ENCODE measurements at places on chromosomes 11 and 22.

GRCh38 chr11:46677991-46678740 is 22.3 kb downstream of the ARHGAP1 start:
- no peak for DNase-seq

GRCh38 chr11:18844753-18845367 is 53.3 kb upstream of the PTPN5 start:
- no peak for DNase-seq

DNA sequence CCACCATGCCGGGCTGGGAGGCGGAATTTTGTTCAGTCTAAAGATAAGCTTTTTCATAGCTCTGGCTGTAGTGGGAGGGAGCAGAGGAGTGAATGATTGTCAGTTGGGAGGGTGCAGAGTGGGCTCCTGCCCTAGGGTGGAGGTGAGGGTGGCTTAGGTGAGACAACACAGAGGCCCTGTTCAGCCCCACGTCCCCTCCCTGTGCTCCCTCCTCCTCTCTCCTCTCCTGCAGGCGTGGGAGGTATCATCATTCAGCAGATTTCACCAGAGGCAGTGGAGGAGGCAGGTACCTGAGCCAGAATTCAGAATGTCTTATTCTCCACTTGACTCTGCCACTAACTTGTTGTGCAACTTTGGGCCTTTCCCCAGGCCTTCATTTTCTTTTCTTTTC is 1.7 kb upstream of the THRSP start:
- DNase-seq, result no peak

GRCh38 chr11:88523386-88524071 is 186.0 kb upstream of the CTSC start:
- no peak for DNase-seq

DNA sequence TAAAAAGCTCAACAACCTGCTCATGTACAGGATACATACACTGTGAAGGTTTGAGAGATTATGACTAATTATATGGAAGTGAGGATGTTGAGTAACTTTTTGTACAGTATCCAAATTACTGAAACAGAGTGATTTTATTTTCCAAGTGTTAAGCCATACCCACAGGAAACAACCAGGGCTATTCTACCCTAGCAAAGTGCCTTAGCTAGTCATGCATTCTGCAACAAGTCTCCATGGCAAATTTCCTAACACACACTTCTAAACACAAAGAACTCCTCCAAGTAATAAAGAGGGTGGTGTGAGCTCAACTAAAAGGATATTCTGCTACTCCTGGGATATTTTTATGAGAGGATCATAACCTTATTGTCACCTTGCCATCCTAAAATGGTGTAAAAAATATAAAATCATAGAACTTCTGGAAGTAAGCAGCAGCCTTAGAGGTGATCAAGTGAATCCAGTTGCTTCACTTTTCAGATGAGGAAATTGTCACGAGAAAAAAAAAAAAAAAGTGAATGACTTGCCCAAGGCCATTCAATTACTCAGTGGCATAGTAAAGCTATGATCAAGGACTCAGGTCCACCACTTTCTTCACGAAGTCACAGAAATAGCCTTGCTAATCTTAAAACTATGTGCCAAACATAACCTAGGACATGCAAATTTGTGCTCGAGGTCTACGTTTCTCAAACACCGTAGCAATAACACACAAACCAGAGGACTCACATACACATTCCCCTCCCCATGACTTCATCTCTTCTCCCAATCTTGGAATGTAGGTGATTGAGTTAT is 4.2 kb downstream of the LGR4 start:
- DNase-seq, result no peak

GRCh38 chr22:37030560-37031281 is 11.2 kb downstream of the MPST start:
- no peak for DNase-seq

GRCh38 chr11:12673601-12673923 is 659 bp upstream of the TEAD1 start:
- DNase-seq, result no peak

DNA sequence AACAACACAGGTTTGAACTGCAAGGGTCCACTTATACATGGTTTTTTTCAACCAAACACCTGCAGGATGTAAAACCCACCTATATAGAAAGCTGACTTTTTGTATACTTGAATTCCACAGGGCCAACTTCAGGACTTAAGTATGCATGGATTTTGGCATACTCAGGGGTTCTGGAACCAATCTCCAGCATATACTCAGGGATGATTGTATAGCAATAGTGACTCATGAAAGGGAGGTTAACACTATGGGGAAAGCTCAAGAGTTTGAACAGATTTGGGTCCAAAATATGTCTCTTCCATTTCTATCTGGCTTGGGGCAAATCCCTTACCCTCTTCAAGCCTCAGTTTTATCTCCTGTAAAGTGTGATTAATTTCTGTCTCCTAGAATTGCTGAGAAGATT is 94.9 kb downstream of the MICAL2 start:
- DNase-seq, result no peak

- no peak for DNase-seq
Observed at GRCh38 chr11:41836431-41836830, 377.0 kb upstream of the LRRC4C start.

GRCh38 chr11:19698493-19699292 is 13.9 kb upstream of the NAV2 start:
- no peak for DNase-seq

- DNase-seq, result no peak
Observed at GRCh38 chr11:120112174-120112796, 25.6 kb downstream of the TRIM29 start.

- no peak for DNase-seq
Observed at GRCh38 chr11:88950975-88951374, 114.8 kb downstream of the GRM5 start.

DNA sequence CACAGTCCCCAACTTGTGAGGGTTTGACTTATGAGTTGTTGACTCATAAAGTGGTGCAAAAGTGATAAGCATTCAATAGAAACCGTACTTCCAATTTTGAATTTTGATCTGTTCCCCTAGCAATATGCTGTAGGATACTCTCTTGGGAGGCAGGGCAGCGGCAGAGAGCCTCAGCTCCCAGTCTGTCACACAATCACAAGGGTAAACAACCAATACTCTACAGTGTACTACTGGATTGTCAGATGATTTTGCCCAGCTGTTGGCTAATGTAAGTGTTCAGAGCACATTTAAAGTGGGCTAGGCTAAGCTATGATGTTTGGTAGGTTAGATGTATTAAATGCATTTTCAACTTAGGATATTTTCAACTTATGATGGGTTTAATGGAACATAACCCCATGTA is 13.7 kb upstream of the NXPE2 start:
- no peak for DNase-seq

DNA sequence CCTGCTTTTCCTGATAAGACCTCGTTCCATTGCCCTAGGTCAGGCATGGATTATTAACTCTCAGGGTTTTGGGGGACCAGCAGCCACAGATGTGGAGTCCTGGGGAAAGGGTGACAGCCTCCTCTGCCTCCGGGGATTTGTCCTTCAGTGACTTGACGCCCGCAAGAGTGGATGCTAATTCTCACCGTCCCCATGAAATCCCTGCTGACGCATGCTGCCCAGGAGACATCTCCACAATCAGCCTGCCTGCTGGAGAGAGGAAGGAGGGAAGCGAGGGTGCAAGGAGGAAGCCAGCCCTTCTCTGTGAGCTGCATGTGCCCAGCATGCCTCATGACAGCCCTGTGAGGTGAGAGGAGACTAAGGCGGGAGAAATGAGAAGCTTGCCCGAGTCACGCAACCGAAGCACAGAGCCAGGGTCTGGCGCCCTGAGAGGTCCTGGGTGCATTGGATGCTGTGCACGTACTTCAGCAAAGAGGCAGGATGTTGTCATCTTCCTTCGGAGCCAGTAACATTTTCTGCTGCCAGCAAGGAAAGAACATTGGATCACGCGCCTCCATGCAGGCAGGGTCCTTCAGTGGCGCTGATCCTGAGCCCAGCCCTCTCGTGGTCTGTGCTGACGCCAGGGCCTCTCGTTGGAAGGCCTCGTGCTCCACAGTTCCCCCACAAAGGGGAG is 27.3 kb upstream of the KRTAP5-6 start:
- DNase-seq, result no peak

DNA sequence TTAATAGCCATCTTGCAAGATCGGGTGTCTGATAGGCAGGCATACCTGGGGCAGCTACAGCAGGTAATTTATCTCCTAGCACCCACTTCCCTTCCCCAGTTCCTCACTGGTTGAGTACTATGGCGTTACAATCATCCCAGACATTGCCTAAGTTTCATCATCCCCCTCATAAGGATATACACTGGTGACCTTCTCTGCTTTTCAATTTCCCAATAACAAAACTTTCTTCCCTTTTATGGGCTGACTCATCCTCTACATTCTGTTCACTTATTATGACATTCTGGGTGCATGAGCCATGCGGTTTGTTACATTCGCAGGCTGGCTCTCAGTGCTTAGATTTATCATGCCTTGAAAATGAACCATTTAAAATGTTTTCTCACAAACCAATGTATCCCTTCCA is 5.0 kb upstream of the MRPL11 start:
- no peak for DNase-seq

DNA sequence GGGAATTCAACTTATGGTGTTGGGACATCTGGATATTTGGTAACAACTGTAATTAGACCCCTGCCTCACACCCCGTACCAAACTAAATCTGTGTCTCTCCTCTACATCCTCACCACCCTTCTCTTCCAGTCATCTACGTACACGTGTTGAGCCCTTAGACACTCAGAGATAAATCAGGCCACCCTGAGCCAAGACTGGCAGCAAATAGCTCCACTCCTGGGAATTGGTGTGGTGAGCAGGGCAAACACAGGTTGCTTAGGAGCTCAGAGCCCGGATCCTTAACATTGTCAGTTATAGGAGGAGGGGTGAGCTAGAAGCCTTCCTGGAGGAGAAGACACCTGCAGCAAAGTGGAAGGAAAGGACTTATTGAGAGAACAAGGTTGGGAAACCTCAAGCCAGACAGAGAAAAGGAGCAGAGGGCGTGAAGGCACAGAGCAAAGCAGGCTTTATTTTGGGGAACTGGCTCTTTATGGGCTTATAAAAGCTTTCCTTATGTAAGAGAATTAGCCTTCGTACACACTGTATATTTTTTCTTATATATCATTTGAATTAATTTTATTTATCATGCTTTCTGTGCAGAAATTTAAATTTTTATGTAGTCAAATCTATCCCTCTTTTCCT is 36.9 kb upstream of the KLHL35 start:
- no peak for DNase-seq

GRCh38 chr22:49976439-49977175 is 16.0 kb downstream of the PIM3 start:
- peak; percentile 53 for DNase-seq

GRCh38 chr11:40435344-40435743 is 1024.1 kb downstream of the LRRC4C start:
- DNase-seq, result no peak
